ENCODE measurements at places on chromosomes 11 and 22.

DNA sequence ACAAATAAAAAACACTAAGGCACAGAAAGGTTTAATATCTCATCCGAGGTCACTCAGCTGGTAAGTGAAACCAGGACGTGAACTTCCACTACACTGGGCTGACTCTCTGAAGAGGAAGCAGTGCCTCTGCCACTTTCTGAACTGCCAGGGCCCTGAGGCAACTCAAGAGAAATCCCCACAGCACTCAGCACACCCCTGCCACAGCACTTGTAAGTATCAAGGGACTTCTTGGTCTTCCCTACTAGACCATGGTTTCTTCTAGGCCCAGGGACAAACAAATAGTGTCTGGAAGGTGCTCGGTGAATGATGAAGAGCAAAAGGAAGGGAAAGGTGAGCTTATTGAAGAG is 49.7 kb downstream of the RPL27A start:
- DNase-seq, result no peak

DNA sequence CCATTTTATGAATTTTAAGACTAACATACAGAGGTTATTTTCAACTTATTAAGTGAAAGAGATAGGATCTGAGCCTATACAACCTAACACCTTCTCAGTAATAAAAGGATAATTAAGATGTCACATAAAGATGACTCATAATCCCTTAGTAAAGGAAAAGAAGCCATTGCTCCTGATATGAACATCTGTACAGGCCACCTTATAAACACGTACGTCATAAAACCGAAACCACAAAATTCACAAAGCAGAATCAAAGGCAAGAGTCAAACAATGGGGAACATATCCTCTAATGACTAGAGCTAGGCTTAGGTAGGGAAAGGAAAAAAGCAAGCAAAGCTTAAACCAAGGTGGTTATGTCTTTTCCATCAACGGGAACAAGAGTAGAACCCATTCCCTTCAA is 103.5 kb downstream of the KCNA4 start:
- no peak for DNase-seq

DNA sequence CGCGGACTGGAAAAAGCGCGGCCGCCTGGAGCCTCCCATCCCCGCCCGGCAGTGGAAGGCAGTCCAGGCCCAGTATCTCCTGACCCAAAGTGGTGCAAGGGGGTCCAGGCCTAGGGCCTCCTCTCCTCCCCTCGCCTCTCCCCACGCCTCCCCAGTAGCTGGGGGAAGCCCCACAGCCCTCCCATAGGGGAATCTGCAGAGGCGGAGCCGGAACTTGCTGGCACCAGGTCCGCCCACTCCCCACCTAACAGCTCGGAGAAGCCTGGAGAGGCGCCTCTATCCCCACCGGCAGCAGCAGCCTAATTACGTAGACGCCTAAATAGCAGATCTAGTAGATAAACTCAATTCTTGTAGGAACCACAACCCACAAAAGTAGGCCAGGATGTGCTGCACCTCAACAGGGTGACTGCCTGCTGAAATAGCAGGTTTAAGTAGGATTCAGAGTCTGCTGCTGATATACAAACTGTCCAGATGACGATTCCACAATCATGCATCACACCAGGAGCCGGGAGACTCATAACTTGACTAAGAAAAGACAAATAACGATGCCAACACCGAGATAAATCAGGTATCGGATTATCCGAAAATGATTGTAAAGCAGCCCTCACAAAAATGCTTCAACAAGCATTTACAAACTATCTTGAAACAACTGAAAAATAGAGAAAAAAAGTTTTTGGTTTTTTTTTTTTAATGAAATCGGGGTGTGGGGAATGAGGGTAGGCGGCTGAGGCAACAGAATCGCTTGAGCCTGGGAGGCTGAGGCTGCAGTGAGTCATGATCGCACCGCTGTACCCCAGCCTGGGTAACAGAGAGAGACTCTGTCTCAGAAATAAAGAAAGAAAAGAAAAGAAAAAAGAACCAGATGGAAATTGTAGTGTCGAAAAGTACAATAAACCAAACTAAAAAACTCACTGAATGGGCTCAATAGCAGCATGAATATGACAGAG is 11.4 kb upstream of the BRD1 start:
- no peak for DNase-seq

GRCh38 chr11:129960216-129961214 is 42.1 kb downstream of the PRDM10 start:
- DNase-seq, result no peak

GRCh38 chr11:74842967-74843366 is 94.3 kb downstream of the RNF169 start:
- DNase-seq, result no peak

DNA sequence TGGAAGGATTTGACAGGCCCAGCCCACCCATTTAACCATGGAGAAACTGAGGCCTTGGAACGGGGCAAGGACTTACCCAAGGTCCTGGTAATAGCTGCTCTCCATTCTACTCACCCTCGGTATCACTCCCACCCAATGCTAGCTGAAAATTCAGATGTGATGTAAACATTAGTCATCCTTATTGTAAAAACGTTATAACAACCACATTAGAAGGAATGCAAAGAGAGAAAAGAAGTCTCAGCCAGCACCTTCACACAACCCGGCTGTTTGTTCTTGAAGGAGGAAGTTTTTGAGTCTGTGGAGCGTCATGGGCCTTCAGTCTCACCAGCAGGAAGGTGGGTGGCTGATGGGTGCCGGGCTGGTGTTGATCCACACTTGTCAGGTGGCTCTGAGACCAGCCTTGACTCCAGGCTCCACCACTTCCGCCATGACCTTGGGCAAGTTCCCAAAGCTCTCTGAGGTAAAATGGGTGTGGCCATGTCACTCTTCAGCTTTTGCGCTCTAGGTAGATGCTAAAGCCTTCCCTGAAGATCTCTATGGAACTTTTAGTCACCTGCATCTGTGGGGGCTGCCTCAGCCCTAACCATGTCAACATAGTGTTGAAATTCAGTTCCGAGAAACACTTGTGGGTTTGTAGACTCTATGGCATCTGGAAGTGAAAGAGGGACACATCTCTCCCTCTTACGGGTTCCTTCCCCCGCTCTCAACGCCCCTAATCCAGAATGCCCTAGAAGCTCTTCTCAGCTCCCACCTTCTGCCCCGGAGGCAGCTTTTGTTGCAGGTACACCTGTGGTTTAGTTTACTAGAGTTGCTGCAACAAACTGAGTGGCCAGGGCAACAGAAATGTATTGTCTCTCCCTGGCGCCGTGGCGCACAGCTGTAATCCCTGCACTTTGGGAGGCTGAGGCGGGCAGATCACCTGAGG is 14.8 kb downstream of the CD6 start:
- DNase-seq, result no peak

DNA sequence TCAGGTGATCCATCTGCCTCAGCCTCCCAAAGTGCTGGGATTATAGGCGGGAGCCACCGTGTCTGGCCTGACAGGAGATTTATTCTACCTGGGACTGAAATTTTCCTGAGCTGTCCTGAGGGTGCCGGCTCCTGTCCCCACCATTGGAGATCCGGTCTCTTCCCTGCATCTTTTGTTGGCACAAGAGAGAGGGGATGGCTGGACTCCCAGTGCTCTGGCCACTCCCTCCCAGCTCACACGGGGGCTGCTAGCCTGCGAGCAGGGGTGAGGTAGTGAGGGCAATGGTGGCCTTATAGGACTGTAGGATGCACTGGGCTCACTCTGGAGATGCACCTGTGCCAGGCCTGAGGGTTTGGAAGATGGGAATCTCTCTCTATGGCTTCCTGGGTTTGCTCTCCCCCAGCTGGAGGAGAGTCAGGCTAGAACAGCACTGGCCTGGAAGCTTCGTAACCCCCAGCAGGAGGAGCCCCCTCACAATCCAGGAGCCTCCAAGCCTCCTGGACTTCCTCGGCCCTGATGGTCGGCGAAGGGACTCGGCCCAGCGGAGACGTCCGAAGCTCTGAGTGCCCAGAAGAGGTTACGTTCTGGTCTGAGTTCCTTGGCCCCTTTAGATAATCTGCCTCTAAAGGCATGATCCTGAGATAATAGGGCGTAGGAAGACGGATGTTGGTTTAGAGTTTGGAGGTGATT is 106.4 kb downstream of the NECTIN1 start:
- no peak for DNase-seq

GRCh38 chr11:120613264-120614226 is 102.0 kb downstream of the GRIK4 start:
- no peak for DNase-seq

- no peak for DNase-seq
Observed at GRCh38 chr11:62726915-62727164, 417 bp downstream of the HNRNPUL2 start.

- DNase-seq, result no peak
Observed at GRCh38 chr11:86140334-86140990, 71.6 kb upstream of the PICALM start.

DNA sequence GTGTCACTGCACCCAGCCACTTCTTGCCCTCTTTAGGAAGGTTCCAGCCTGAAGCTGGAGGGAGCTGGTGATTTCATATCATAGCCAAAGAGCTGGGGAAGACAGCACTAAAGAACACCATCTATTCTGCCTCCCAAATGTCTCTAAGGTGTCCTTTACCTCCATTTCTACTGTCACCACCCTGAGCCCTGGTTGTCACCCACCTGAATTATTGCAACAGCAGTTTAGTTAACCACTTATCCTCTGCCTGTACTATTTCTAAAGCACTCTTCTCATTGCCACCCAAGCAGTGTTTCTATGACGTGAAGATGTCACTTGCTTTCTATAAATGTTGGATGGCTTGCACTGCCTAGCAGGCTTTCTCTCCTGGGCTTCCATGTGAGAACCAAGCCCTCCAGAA is 69.4 kb upstream of the EED start:
- no peak for DNase-seq

GRCh38 chr22:43776081-43776670 is 35.9 kb downstream of the EFCAB6 start:
- no peak for DNase-seq

DNA sequence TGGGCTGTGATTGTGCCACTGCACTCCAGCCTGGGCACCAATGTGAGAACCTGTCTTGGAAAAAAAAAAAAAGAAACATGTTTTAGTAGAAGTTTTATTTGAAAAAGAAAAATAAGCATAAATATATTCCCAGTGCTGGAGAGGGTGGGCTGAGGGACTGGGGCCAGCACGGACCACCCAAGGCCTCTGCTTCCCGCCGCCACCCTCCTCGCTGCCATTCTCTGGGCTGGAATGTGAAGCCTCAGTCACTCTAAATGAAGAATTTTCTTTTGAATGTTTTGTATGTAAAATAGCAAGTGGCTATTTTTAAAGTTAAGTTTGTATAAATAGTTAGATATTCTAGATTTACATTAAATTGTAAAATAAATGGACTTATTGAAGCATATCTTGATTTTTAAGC is 5.1 kb upstream of the TRMU start:
- DNase-seq, result no peak

DNA sequence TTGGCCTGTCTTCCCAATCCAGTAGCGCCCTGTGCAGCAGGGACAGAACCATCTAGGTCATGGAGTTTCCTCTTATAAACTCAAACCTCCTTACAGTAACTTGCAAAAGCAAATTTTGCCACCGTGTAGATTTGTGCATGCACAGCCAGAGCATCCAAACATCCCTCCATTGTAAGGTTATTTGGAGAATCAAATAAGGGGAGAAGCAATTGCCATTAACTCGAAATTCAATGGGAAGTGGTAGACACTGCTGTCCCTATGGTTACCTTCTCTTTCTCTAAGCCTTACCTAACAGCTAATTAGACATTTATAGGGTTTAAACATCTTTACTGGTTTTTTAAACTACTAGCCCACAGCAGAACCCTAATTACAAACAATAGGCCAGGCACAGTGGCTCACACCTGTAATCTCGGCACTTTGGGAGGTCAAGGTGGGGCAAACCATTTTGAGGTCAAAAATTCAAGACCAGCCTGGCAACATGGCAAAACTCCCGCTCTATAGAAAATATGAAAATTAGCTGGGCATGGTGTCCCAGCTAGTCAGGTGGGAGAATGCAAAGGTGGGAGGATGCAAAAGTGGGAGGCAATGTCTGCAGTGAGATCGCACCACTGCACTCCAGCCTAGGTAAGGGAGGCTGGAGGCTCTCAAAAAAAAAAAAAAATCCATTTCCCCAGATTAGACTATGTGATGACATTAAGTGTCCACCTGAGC is 6.6 kb downstream of the HSPA8 start:
- no peak for DNase-seq
